ENCODE measurements at places on chromosomes 6 and 20. TPM values are rescaled to one million over a fixed set of nuclear protein-coding genes. Genes with fewer than 3 reads are reported as not detected.

- no peaks in the 10 kb centered on the region for H3K27me3 ChIP-seq
- H3K4me1 ChIP-seq = no peaks in the 10 kb centered on the region
- no peaks in the 10 kb centered on the region for H3K36me3 ChIP-seq
- no peak overlapping the region for H3K4me3 ChIP-seq
- no peak overlapping the region for H3K27ac ChIP-seq
- no peak for DNase-seq
Observed at GRCh38 chr6:166877906-166878305, 78.4 kb downstream of the RNASET2 start.

The SLC22A16 gene
- total RNA-seq = not detected

DNA sequence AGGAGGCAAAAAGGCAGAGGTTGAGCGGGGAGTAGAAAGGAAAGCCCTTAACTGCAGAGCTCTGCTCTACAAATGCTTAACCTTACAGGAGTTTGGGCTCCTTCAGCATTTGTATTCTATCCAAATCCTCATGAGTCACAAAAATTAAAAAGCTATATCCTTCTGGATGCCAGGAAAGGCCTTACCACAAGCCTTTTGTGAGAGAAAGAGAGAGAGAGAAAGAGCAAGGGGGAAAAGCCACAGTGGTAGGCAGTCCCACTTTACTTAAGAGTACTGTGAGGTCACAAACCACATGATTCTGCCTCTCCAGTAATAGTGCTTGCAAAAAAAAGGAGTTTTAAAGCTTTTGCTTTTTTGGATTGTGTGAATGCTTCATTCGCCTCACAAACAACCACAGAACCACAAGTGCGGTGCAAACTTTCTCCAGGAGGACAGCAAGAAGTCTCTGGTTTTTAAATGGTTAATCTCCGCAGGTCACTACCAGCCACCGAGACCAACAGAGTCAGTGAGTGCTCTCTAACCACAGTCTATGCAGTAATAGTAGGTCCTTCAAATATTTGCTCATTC is at the start of gene RUNX2:
RUNX2 (plus strand) TSS at position 375 of the 567 bp plus-strand sequence. CDS start 397 bp downstream, outside the sequence.
- H3K4me1 ChIP-seq = no peaks in the 10 kb centered on the region
- no peaks in the 10 kb centered on the region for H3K27me3 ChIP-seq
- H3K4me3 ChIP-seq = no peak within 1 kb of the TSS
- DNase-seq = no peak

- DNase-seq = peak; percentile 21
- H3K27me3 ChIP-seq = no peaks in the 10 kb centered on the region
- no peaks in the 10 kb centered on the region for H3K36me3 ChIP-seq
- no peak overlapping the region for H3K4me3 ChIP-seq
- no peak overlapping the region for H3K27ac ChIP-seq
Observed at GRCh38 chr20:51237791-51238190, 214.9 kb upstream of the KCNG1 start.

Data from psoas muscle (tissue), 8 donors.